NCI-H524 (cell line): ENCODE measurements at places on chromosomes 13 and 19.

DNA sequence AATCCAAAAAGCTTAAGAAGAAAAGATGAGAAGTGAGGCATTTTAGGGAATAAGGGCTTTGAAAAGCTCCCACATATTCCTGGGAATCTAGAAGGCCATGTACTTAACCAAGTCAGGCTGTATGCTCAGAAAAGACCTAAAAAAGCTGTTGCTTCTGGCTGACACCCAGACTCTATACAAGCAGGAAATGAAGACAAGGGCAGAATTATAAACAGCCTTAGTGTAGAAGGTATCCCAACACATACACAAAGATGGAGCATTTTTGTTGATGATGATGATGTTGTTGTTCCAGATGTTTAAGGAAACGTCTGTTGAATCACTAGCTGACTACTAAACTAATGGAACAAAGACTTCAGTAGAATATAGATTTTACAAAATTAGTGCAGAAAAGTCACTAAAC is 26.1 kb upstream of the N4BP2L1 start:
- DNase-seq: no peak

- no peak for DNase-seq
Observed at GRCh38 chr19:42965176-42965575, 28.2 kb upstream of the PSG7 start.

DNA sequence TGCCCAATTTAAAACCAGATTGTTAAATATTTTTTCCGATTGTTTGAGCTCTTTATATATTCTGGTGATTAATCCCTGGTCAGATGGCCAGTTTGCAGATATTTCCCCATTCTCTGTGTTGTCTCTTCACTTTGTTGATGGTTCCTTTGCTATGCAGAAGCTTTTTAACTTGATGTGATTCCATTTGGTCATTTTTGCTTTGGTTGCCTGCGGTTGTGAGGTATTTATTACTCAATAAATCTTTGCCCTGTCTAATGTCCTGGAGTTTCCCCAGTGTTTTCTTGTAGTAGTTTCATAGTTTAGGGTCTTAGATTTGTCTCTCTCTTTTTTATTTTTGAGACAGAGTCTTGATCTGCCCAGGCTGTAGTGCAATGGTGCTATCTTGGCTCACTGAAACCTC is 23.8 kb upstream of the LMO7 start:
- DNase-seq: no peak

DNA sequence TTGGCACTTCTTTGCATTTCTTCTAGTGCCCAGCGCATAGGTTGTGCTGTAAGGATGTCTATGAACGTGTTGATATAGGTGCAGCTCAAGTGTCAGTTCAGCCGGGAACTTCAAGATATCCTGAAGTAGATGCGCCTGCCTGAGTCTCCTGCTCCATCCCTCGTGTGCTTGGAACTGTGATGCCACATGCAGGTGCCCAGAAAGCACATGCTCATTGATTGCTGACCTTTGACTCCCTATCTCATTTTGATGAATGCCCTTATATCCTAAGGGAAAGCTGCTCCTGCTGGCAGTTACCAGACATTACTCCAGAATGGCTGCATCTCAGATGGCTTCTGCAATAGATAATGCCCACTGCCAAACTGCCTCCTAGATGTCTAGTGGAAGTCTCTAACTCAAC is 40.9 kb downstream of the CBY2 start:
- no peak for DNase-seq

DNA sequence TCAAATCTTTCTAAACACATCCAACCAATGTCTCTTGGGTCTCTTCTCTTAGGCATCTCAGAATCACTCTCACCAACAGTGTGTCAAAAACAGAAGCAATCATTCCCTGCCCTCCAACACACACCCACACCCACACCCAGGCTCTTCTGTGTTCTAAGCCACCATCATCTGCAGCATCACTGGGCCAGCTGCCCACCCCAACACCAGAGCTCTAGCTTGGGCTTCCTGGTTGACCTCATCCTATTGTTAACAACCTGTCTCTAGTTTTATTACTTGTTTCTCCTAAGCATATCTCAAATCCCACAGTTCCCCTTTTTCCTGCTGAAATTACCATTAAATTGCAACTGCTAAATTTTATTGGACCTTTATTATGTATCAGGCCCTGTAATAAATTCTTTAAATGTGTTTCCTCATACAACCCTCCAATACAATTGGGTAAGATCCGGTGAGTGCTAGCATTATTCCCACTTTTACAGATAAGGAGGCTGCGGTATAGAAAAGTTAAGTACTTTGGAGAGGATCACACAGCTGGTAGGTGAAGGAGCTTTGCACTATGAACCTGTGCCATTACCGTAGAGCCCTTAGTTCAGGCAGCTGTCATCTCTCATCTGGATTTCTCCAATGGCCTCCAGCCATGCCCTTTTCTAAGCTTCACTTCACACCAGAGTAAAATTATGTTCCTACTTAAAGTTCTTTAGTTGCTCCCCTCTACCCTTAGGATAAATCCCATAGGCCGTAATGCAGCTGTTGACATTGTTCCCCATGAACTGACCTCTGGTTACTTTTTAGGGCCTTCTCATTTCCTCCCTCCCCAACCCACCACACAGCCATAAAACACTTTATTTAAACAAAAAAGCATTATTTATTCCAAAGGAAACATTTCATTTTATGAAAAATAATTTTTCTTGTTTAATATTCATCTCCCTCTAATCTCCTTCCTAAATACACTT is 227.7 kb downstream of the B3GLCT start:
- DNase-seq: peak; percentile 77

DNA sequence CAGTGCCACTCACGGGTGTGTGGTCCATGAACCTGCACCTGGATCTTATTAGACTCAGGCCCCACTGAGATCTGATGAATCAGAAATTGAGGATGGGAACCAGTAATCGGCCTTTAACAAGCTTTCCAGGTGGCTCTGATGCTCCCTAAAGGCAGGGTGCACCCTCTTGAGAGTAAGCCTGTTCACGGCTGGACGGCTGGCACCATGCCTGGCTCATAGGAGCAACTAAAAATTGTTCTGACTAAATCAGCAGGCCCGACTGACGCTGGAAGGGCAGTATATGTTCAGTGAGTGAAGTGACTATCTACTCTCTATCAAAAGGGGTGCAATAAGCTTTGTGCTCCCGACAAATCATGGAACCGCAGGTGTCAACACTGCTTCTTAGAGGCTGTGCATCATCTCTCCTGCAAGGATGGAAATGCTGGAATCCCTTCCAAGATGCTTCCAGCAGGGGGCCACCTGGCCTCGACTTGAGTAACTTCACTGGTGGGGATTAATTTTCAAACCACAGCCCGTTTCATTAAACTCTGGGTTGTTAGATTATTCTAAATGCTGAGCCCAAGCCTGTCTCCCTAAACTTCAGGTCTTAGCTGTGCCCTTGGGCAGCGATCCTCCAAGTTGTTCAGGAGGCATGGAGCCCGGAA is 28.4 kb downstream of the TMTC4 start:
- DNase-seq: peak; percentile 37
